Testis (tissue), 5 donors: ENCODE measurements at places on chromosomes 4 and X. TPM values are rescaled to one million over a fixed set of nuclear protein-coding genes. Genes with fewer than 3 reads are reported as not detected.

GRCh38 chr4:10687526-10687925 lies 3.0 kb upstream of the CLNK start:
- DNase-seq: no peak
- H3K27ac ChIP-seq: no peak overlapping the region
- peaks cover 9% of the 10 kb centered on the region for H3K4me1 ChIP-seq
- no peaks in the 10 kb centered on the region for H3K27me3 ChIP-seq

GRCh38 chr4:2417765-2418649 lies at the start of gene ZFYVE28:
ZFYVE28 (minus strand) TSS chr4:2418645; CDS start chr4:2418323, 322 bp downstream.
- DNase-seq: no peak
- peak within 1 kb of the TSS; percentile 68 for H3K4me3 ChIP-seq

Gene SYTL4
- 26.3 TPM for polyA plus RNA-seq

- H3K27me3 ChIP-seq: no peaks in the 10 kb centered on the region
- peak; percentile 82 for DNase-seq
- H3K36me3 ChIP-seq: no peaks in the 10 kb centered on the region
- no peak overlapping the region for H3K27ac ChIP-seq
- no peak overlapping the region for H3K4me3 ChIP-seq
These were observed 6.4 kb upstream of the SCML2 start for GRCh38 chrX:18360867-18361266.

- H3K27ac ChIP-seq: no peak overlapping the region
- no peak overlapping the region for H3K4me3 ChIP-seq
- H3K4me1 ChIP-seq: no peaks in the 10 kb centered on the region
- H3K36me3 ChIP-seq: no peaks in the 10 kb centered on the region
- no peaks in the 10 kb centered on the region for H3K27me3 ChIP-seq
- no peak for DNase-seq
These were observed 162.8 kb upstream of the PRDX4 start for GRCh38 chrX:23504540-23504884.

GRCh38 chr4:127047930-127048329 lies 584.8 kb upstream of the INTU start:
- H3K27me3 ChIP-seq: no peaks in the 10 kb centered on the region
- no peak for DNase-seq
- H3K4me3 ChIP-seq: no peak overlapping the region

Gene PNMA3
- 26.2 TPM for polyA plus RNA-seq

GRCh38 chrX:150544222-150544787 lies 24.1 kb upstream of the MTM1 start:
- no peak for DNase-seq
- no peak overlapping the region for H3K27ac ChIP-seq
- H3K4me3 ChIP-seq: no peak overlapping the region

- DNase-seq: no peak
- no peaks in the 10 kb centered on the region for H3K36me3 ChIP-seq
- H3K4me1 ChIP-seq: no peaks in the 10 kb centered on the region
- no peak overlapping the region for H3K4me3 ChIP-seq
- H3K27ac ChIP-seq: no peak overlapping the region
- H3K27me3 ChIP-seq: no peaks in the 10 kb centered on the region
These were observed 32.0 kb downstream of the HAND2 start for GRCh38 chr4:173498023-173498422.

- no peaks in the 10 kb centered on the region for H3K27me3 ChIP-seq
- H3K4me3 ChIP-seq: no peak overlapping the region
- no peaks in the 10 kb centered on the region for H3K4me1 ChIP-seq
- H3K36me3 ChIP-seq: no peaks in the 10 kb centered on the region
- no peak overlapping the region for H3K27ac ChIP-seq
- no peak for DNase-seq
These were observed 66.8 kb downstream of the HHIP start for GRCh38 chr4:144712775-144713174.

DNA sequence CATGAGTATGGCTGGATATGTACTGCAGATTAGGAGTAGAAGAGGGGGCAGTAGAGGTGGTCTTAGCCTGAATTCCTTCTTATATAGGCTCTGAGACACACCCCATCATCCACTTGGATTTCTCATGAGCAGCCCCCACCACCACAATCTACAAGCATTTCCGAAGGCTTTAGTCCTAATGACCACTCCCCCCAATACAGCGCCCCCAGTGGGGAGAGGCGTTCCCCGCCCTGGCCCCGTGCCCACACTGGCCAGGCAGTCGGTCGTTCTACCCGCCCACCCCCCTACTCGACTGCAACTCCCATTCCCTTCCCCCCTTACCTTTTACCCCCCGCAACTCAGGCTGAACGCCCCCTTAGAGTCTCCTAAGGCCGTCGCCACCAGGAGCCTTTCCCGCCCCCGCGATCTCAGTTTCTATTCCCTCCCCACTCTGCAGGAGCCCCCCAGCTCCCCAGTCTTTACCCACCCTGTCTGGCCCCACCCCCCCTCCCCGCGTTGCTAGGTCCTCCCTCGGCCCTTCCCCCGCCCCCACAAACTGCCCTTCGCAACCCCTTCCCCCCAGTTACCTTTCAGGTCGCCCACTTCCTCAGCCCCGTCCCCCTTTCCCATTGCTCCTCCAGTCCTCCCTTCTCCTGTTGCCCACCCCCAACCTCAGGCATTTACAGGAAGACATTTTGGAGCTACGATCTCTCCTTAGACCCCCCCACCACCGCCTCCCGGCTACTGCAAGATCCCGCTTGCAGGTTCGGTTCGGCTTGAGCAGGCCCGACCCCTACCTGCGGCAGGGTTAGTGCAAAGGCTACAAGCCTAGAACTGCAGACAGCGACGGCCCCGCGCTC lies 468 bp downstream of the ZMYM3 start:
- no peaks in the 10 kb centered on the region for H3K36me3 ChIP-seq
- H3K4me3 ChIP-seq: peak overlapping the region; percentile 61
- peaks cover 10% of the 10 kb centered on the region for H3K4me1 ChIP-seq
- H3K27me3 ChIP-seq: no peaks in the 10 kb centered on the region

Gene FGF5
- not detected for polyA plus RNA-seq

GRCh38 chrX:9442056-9442455 lies 22.8 kb upstream of the TBL1X start:
- H3K36me3 ChIP-seq: no peaks in the 10 kb centered on the region
- no peaks in the 10 kb centered on the region for H3K4me1 ChIP-seq
- no peak overlapping the region for H3K27ac ChIP-seq

Gene SMARCA1
- polyA plus RNA-seq: 79.2 TPM

DNA sequence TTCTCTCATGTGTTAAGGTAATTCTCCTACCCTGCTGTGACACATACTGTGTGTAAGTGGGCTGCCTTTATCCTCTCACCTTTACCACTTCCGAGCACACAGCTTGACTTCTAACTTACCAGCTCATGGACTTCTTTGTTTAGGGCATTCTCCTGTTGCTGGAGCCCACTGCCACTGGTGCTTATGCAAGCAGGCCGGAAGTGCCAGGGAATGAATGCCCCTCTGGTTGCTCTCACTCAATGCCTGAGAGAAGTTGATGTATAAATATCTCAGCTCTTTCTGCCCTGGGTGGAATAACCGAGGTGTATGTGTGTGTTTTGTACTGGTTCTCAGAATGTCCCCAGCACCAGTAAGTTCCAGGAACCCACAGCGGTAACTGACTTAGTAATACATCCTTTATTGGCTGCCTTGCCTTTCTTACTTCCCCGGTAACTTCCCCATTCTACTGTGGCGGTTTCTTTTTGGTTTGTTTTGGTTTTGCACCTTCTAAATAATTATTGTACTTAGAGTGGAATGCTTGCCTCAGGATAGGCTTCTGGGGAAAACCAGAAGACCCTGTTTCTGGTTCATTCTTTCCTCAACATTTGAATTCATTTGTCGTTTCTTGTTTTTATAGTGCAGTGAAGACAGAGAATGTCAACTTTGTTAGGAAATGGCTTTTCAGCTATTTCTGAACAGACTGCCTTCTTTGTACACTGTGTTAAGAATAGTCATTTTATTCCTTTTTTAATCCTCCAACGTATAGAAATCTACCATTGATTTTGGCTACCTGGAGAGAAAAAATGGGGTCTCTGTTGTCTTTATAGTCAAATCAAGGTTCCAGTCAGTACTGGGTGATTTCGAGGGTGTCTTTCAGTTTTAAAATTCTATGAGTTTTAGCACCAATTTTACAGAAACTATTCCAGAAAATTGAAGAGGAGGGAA lies 45.4 kb downstream of the CXorf58 start:
- no peak overlapping the region for H3K4me3 ChIP-seq
- H3K36me3 ChIP-seq: no peaks in the 10 kb centered on the region
- no peak for DNase-seq

DNA sequence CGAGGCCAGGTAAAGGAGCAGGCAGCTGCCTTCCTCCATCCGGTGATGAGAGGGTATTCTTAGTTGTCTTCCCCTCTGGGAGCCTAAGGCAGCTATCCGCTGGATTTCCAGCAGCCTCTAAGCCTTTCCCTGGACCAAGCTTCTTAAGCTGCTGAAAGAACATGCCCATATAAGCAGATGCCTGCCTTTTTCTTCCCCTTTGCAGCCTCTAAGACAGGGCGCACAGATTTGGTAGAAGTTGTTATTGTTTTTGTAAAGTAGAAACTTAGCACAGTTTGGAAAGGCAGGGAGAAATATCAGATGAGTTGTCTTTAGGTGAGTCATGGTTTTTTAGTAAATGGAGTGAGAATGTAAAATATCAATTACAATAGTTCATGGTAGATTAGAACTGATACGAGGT lies 210.8 kb downstream of the ARHGAP10 start:
- H3K36me3 ChIP-seq: no peaks in the 10 kb centered on the region
- H3K4me1 ChIP-seq: no peaks in the 10 kb centered on the region
- no peak overlapping the region for H3K27ac ChIP-seq
- no peaks in the 10 kb centered on the region for H3K27me3 ChIP-seq

GRCh38 chr4:4388836-4389575 lies 2.1 kb downstream of the NSG1 start:
- no peaks in the 10 kb centered on the region for H3K36me3 ChIP-seq
- no peaks in the 10 kb centered on the region for H3K27me3 ChIP-seq
- no peak overlapping the region for H3K4me3 ChIP-seq
- peaks cover 13% of the 10 kb centered on the region for H3K4me1 ChIP-seq
- no peak for DNase-seq
- H3K27ac ChIP-seq: no peak overlapping the region

- H3K4me1 ChIP-seq: no peaks in the 10 kb centered on the region
- no peak overlapping the region for H3K27ac ChIP-seq
These were observed 589.5 kb downstream of the CENPC start for GRCh38 chr4:66955784-66956183.

GRCh38 chr4:1122505-1122904 lies 9.1 kb upstream of the RNF212 start:
- no peak overlapping the region for H3K27ac ChIP-seq
- no peak overlapping the region for H3K4me3 ChIP-seq
- no peaks in the 10 kb centered on the region for H3K4me1 ChIP-seq
- no peaks in the 10 kb centered on the region for H3K27me3 ChIP-seq
